NCI-H1048 (cell line): ENCODE measurements at places on chromosomes 5 and 9.
A peak's percentile ranks its signal among the peaks of the same experiment; 100 is the strongest.

DNA sequence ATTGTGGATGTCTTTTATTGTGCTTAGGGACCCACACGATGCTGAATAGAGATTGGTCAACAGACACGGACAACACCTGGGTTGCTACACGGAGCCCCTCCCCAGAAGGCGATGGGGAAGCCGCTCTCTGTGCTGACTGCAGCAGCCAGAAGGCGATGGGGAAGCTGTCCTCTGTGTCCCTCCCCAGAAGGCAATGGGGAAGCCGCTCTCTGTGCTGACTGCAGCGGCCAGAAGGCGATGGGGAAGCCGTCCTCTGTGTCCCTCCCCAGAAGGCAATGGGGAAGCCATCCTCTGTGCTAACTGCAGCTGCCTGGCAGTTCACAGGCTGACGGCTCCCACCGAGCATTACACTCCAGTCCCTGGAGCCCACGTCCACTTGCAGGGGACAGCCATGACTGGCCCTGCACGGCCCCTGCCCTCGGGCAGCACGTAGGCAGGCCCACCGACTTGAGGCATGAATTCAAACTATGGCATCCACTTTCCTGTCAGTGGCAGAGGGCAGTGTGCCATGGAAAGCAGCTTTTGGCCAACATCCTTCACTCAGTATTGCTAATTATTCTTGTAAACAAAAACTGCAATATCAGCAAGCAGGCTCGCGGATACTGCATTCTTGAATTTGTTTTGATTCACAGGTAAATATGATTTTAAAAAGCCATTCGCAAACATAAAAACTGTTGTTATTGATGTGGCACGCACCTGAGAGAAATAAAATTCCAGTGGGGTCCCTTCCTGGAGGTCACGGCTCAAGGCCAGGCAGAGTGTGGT is 48.1 kb upstream of the CLPTM1L start:
- no peak for DNase-seq

- no peak for DNase-seq
Measured at GRCh38 chr9:114210136-114210535, 54.8 kb downstream of the COL27A1 start.

DNA sequence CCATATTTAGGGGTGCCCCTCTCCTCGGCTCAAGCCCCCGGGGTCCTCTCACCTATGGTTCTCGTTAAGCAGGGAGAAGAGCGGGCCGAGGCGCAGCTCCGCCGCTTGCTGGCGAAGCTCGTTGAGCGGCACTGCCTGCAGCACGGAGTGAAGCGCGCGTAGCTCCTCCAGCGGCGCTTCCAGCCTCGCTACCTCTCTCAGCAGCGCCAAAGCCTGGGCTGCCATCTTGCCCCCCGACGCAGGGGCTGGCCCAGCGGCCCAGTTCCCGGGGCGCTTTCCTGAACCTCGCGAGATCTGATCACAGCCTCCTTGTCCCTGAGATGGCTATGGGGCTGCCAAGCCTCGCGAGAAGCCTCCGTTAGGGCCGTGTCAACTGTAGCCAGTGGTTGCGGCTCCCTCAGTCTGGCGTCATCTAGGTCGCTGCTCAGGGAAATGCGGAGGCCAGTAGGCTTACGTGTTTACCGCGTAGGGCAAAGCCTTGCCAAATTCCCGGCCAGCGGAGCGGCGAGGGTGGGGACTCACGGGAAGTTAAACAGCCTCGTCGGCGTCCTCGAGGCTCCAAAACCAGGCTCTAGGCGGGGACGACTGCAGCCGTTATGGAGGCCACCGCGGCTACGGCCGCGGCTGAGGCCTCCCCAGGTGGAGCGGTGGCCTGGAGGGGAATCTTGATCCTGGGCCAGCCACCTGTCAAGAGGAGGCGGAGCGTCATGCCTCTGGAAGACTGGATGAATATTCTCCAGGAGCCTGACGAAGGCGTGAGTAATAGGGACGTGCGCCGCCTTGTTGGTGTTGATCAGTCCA is at the start of gene PSMD5:
Gene PSMD5 (minus strand): TSS at position 238 of the 801 bp plus-strand sequence. CDS start 13 bp downstream, at position 225.
- peak; percentile 95 for DNase-seq

- DNase-seq = no peak
Measured at GRCh38 chr9:70789086-70789485, 332.3 kb downstream of the TRPM3 start.

DNA sequence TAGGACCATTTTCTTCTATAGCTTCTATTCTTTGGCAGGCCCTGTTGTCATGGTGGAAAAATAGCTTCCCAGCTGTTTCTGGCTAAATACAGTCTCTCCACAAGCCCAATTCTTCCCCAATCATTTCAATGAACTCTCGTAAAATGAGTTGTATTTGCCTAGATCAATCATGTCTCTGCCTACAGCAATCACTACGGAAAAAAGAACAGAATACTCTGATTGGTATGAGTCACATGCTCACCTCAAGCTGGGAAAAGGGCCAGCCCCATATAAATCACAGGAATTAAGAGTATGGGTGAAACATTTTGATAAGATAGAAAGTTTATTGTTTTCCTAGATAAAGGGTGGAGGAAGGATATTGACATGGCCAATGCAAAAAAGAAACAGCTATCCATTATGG is 711.4 kb downstream of the EFNA5 start:
- no peak for DNase-seq

GRCh38 chr9:29830821-29831220 is 2257.5 kb upstream of the C9orf72 start:
- DNase-seq = no peak

GRCh38 chr5:39360471-39361111 is 3.7 kb downstream of the C9 start:
- no peak for DNase-seq

- DNase-seq = no peak
Measured at GRCh38 chr9:119078015-119078414, 291.2 kb downstream of the BRINP1 start.

DNA sequence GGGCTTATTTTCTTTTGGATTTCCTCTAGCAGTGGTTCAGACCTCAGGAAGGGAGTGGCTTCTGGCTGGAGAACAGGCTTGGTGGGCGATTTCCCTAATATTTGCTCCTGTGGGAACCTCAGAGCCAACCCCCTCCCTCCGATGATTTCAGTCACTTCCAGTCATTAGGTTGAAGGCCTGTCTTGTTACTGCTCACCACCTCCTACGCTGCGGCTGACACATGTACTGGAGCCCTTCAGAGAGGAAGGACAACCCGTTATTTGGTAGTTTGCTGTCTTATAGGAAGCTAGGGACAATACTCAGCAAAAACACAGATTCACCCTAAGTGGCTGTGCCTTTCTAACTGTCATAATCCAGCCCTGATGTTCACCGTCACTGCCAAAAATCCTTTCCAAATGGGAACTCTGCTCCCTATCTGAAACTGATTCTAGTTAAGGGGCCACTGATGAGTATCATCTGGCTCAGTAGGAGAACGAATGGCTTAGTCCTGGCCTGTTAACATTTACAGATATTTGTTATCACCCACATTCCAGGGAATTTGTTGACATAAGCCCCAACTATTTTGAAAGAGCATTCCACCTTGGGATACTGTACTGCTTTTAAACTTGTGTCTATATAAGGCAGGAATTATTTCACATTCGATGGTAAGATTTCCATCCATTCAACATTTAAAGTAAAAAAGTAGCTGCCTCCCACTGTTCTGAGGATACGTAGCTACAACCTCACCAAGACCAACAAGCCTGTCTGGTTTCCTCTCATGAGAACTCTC is 29.3 kb upstream of the ANKH start:
- no peak for DNase-seq

DNA sequence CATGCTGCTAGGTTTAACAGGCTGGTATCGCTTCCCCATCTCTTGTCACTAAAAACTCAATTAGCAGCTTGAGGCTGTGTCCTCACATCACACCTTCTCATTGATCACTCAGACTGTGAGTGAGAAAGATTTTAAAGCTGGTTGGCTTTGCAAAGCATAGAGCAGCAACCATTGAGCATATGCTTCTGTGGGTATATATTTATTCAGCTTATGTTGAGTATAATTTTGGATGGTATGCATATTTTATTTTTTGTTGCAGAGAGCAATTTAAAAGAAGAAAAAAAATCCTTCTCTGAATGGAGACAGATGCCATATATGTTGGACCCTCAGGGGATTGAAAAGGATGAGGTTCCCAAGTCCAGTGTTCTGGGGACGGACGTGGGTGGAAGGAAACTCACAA is 162.6 kb downstream of the TRIM32 start:
- no peak for DNase-seq

DNA sequence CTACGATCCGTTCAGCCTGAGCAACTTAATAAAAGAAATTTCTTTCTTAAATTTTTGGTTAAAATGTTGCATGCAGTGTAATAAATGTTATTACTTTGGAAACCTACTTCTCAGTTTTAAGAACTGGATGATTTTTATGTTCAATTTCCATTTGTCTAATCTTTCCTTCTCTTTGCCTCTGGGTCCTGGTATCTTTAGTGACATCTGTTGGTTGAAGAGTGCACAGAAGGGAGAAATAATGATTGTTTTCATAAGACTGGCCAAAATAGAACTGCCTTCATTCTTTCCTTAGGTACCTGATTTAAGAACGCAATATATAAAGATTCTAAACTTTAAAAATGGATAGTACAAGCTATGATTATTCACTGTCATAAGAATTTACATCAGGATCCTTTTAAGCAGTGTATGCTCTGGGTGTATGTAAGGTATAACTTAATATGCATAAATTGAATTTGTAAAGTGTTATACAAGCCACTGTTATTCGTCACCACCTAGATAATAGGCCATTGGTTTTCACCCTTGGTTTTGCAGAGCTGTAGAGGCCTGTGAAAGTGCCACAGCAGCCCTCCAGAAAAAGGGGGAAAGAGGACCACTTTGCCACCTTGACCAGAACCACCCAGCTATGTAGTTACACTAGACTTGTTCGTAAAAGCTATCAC is 82.8 kb upstream of the TLX3 start:
- DNase-seq = no peak

- no peak for DNase-seq
Measured at GRCh38 chr9:720239-720881, 121.1 kb upstream of the DMRT1 start.

DNA sequence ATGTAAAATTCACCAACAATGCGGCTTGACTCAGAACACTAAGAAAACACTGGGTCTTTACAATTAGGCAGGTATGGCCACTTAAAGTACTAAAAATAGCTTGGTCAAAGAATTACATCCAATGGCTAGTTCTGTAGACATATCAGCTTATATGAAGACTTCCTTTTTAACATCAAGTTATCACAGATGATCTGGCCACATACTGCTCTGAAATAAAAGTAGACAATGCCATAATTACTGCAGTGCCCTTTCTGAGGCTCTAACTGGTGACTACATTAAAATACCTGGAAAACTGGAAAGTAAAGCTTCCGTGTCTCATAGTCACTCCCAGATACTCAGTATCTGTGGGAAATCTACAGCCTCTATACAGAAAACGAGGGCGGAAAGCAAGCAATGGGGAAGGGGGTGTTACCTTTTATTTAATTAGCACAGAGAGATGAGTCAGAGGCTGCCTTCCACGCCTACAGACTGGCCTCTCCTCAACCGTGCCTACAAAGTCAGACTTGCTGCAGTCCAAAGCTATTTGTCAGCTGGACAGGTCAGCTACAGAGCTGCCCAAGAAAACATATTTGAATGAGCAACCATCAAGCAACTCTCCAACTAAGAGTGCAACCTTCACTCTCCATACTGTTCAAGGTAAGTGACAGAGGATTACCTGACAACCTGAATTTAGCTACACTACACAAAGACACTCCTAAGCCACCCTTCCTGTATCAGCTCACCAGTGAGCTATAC is 8.7 kb downstream of the SERINC5 start:
- DNase-seq = no peak
